OCI-LY7 (cell line): ENCODE measurements at places on chromosomes 2 and 18.
A peak's percentile ranks its signal among the peaks of the same experiment; 100 is the strongest.

DNA sequence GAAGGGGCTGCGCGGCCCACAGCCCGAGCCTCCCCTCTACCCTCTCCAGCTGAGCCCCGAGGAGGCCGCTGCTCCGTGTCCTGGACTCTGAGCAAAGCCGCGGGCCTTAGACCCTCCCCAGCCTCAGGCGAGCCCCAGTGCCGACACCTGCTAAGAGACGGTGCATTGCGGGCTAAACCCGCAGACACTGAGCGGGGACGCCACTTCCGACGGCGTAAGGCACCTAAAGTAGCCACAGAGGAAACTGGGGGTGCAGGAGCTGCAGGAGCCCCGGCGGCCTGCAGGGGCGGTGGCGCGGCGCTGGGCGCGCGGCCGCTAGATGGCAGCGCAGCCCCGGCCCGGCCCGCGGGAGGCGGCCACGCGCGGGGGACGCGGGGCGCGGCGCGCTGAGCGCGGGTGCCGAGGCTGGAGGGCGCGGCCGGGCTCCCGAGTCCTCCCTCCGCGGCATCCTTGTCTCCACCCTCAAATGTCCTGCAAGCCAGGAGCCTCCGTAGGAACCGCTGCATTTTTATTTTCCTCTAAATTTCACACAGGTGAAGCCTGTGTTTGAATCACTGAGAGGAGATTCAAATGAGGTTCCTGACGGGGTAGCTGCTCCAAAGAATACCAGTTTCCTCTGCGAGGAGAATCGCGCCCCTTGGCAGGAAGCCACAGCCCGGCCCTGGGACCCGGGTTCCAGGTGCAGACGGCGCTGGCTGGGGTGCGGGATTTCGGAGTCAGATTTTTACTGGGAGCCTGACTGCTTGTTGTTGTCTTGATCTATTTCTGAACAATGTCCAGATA, 650.5 kb downstream of the GALR1 start:
- DNase-seq = no peak

- DNase-seq = no peak
Measured at GRCh38 chr2:189511210-189511959, 69.2 kb downstream of the SLC40A1 start.

GRCh38 chr2:85470850-85471800, 52.6 kb downstream of the SH2D6 start:
- DNase-seq = no peak

- no peak for DNase-seq
Measured at GRCh38 chr2:190486037-190486623, 48.4 kb downstream of the NEMP2 start.

- DNase-seq = no peak
Measured at GRCh38 chr18:27276886-27277285, 91.8 kb upstream of the CHST9 start.

DNA sequence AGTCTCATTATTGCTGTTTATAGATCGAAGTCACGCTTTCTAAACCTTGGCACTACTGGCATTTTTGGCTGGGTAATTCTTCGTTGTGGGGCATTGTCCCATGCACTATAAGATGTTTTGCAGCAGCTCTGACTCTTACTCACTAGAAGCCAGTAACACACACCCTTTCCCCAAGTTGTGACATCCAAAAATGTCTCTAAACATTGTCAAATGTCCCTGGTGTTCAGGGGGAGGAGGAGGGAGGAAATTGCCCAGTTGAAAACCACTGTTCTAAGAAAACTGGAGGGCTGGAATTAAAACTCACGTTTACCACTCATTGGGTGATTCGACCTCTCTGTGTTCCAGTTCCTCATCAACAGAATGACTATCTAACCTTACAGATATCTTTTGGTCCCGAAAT, 115.7 kb upstream of the KLF7 start:
- DNase-seq = no peak

DNA sequence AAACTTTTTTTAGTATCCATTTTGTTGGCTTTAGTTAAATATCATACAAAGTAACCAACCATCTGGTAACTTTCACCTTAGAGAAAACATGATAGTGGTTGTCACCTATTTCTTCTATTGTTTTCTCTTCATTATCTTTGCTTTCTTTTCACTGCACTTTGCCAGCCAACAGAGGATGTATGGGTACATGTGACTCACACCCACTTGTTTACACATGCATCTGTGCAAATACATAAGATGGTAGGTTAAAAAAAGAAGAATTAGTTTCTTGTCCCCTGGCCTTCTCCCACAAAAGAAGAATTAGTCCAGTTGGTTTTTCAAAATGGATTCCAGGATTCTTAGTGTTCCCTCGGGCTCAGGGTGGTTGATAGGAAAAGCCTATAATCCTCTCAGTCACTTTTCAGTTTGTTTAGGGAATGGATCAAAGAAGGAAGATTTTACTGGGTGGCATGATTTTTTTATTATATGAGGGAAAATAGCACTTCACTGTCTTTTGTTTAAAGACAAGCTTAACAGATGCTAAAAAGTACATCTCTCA, 46.6 kb downstream of the CDK15 start:
- no peak for DNase-seq

DNA sequence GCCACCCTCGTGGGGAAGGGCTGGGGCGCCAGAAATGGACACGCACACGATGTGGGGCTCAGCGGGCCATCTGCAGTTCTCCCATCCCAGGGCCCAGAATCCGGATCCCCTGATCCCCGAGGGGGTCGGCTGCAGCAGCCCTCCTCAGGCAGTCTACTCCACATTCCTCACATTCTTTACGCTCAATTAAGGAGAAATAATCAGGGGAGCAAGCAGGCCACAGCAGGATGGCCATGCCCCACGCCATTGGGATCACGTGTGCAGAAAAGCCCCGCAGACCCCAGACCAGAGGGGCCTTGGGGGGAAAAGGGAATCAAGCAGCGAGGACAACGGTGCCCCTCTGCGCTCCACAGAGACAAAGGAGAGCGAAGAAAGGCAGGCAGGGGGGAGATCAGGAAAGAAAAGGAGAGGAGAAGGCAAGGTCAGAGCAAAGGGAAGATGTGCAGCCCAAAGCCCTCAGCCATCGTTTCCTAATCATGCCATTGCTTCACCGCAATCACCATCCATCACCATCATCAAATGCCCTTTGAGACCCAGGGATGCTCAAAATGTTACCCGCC, 17.5 kb upstream of the PKDCC start:
- DNase-seq = no peak

DNA sequence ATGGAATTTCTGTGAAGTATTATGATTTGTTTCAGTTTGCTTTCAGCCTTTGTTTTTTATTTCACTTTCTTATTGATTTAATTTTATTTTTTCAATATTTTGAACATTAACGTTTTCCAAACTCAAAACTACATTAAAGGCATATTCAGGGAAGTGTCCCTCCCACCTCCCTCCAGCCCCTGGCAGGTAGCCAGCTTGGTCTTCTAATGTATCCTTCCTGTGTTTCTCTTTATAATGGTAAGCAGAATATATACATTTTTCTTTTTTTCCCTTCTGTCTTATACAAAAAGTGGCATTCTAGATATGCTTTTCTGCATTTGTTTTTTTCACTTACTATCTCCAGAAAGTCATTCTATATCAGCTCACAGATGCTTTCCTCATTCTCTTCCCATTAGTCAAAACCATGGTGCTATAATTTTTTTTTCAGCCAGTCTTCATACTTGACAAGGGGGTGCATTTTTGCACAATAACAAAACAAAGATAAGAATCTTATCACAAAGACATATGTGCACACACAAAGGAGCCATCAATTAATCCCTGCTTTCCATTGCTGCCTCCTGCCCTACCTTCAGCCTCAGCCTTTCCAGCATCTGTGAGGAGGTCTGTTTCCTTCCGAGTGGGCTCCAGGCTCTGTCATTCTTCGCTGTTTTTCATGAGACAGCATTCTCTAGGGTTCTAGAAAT, 33.7 kb upstream of the TMEM177 start:
- DNase-seq = no peak

DNA sequence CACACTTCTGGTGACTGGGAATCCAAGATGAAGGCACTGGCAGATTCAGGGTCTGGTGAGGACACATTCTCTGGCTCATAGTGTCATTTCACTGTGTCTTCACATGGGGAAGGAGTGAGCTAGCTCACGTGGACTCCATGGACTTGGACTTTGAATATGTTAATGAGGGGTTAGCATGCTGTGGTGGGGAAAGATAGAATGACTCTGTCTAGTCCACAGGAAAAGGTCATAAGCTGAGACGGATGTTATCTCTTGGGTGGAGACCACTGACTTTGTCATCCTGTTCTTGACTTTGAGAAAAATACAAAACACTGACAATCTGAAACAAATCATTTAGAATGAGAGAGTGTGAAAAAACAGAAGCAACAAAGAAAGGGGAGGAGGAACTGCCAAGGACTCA, 145.9 kb downstream of the PIK3C3 start:
- DNase-seq = no peak

GRCh38 chr18:78799382-78800089, 180.1 kb upstream of the SALL3 start:
- no peak for DNase-seq

GRCh38 chr18:8351161-8351560, 258.1 kb upstream of the RAB12 start:
- no peak for DNase-seq

DNA sequence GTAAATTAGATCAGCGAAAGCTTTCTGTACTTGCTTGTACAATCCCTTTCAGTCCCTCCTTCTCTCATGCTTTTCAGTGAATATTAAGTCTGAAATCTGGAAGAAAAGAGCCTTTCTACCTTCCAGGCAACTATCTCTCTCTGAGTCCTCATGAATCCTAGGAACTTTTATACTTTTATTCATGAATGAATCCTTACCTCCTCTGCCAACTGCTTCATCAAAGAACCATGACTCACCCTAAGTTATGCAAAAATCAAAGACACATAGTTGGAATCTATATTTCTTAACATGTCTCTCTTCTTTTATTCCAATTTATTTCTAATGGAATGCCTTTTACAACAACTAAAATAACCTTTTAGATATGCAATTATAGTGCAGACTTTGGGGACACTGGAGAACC, 394.2 kb downstream of the CLIP4 start:
- DNase-seq = no peak

DNA sequence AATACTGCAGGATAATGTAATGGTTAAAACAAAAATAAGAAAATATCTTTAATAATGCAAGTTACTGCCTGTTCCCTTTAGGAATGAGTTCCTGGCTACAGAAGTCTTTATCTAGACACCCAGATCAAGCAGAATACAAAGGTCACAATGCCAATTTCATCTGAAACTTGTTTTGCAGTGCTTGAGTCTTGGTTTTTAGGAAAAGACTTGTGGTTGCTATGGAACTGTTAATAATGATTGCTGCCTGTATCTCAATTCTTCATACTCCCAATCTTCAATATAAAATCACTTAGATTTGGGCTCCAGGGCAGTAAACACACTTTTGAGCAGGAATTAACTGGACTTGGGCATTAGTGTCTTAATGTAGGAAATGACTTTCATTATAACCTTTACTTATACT, 14.2 kb downstream of the CAVIN2 start:
- DNase-seq = no peak

GRCh38 chr18:43435851-43436250, 158.6 kb upstream of the SYT4 start:
- no peak for DNase-seq

- peak; percentile 69 for DNase-seq
Measured at GRCh38 chr2:223970343-223971128, 13.3 kb downstream of the MRPL44 start.

DNA sequence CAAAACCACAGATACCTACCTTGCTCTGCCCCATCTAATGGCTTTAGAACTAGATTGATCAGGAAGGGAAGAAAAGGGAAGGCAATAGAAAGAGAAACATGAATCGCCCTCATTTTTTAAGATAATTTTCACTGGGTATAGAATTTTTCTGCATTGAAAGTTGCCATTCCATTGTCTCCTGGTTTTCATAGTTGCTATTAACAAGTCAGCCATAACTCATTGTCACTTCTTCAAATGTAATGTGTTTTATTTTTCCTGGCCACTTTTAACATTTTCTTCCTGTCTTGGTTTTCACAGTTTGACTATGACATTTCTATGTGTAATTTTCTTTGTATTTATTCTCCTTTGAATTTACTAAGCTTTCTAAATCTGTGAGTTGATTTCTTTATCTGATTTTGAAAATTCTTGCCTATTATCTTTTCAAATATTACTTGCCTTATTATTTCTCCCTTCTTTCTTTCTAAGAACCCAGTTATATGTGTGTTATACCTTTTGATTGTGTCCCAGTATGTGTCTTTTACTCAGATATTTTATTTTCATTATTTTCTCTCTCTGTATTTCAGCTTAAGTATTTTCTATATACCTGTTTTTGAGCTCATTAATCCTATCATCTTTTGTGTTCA, 85.5 kb upstream of the GLI2 start:
- peak; percentile 2 for DNase-seq

- DNase-seq = no peak
Measured at GRCh38 chr2:170816504-170817092, at the start of gene GAD1. Gene GAD1, plus strand, starts transcription at chr2:170816887. Its CDS starts 1,705 bp downstream, at chr2:170818592.

GRCh38 chr2:131048641-131049040, 44.6 kb downstream of the FAM168B start:
- no peak for DNase-seq

GRCh38 chr2:61620244-61621159, 82.3 kb upstream of the XPO1 start:
- DNase-seq = no peak

- DNase-seq = no peak
Measured at GRCh38 chr18:64207820-64208219, 58.9 kb upstream of the LINC00305 start.

- no peak for DNase-seq
Measured at GRCh38 chr2:47065343-47065742, 89.8 kb downstream of the STPG4 start.

GRCh38 chr2:67446491-67446911, 49.4 kb downstream of the ETAA1 start:
- no peak for DNase-seq

DNA sequence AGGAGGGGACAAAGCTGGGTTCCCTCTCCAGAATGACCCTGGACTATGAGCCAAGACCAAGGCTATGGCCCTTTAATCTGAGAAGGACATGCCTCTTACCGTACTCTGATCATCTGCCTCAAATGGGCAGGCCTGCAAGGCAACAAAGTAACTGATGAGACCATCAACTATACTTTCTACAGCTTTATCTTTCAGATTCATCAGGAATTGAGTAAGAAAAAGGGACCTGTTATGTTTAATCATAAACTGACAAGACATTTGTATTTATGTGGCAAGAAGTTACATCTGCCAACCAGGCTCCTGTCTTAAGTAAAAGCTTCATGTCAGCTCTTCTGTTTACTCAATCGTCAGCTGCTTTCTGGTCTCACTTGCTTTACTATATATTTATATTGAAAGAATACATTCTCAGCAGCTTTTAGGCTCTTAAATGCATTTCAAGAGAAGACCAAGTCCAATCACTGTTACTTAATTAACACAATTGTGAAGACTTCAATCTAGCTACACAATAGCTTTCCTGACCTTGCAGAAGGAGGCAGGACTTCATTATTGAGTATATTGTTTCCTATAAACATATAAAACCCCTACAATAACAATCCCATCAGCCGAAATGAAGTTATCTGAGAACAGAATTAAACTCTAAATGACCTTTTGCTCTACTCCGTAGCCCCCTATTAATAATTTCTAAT, 163.8 kb downstream of the ETAA1 start:
- no peak for DNase-seq

DNA sequence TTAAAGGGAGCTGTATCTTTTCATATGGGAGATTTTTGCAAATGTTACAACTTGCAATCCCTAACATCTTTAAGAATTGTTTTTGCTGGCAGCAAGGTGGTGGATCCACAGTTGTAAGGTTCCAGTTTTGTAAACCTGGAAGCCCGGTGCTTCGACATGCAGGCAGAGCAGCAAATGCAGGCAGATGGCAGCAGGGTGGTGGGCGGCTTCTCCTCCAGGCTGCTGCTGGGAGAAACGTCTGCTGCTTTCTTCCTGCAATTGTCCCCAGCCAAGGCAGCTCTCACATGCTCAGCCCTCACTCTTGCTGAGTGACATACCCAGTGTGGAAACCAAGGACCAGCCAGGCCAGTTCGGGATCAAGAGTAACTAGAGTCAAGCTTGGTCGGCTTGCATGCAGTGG, 166.0 kb downstream of the SEPTIN10 start:
- no peak for DNase-seq
